ENCODE measurements at places on chromosomes 3 and 15.
A peak's percentile ranks its signal among the peaks of the same experiment; 100 is the strongest.

- no peak for DNase-seq
These were observed 30.4 kb downstream of the OXNAD1 start for GRCh38 chr3:16295298-16295890.

GRCh38 chr15:67110361-67110781, 45.0 kb downstream of the SMAD3 start:
- no peak for DNase-seq

DNA sequence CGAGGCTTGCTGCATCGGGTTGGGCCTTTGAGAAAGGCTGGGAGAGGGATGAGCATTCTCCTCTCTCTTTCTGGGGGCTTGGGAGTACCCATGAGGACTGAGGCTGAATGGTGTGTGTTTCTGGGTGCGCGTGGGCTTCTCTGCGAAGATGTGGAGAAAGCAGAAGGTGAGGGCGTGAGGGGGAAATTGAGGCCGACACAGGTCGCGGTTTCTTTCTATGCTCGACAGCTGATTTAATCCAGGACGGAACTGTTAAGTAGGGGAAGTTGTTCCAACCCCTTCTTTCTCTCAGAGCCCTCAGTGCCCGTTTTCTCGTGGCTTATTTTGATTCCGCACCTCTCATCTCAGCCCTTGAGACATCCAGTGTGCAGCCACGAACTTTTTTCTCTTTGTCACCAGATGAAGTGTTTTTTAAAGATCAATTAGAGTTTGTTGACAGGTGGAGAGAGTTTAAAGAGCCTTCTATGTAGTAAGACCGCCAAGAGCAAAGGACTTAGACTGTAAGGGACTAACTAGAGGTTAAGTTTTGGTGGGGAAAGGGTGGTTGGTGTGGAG, 711 bp downstream of the STARD9 start:
- DNase-seq = peak; percentile 10

- DNase-seq = no peak
These were observed 168.8 kb downstream of the ADAMTS9 start for GRCh38 chr3:64518950-64519349.

DNA sequence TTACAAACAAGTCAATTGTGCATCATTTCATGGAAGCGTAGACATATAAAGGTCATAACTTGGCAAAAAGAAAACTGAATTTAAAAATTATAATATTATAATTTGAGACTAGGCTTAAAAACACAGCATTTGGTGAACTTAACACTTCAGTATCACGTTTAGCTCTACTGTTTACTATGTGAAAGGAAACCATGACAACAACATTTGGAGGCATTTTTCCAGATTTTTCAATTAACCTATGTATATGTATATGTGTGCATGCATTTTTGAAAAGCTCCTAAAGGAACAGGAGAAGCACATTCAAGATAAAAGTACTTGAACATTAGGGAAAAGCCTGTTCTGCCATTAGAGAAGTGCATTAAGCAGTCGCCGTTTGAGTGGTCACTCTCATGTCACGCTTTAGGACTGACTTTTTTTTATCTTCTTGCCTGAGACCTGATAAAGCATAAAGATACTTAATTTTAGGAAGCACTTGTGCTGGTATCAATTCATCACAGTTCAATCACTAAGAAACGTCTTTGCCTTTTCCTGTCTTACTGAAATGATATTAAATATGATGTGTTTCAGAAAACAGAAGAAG, 156.0 kb downstream of the NAALADL2 start:
- DNase-seq = no peak

DNA sequence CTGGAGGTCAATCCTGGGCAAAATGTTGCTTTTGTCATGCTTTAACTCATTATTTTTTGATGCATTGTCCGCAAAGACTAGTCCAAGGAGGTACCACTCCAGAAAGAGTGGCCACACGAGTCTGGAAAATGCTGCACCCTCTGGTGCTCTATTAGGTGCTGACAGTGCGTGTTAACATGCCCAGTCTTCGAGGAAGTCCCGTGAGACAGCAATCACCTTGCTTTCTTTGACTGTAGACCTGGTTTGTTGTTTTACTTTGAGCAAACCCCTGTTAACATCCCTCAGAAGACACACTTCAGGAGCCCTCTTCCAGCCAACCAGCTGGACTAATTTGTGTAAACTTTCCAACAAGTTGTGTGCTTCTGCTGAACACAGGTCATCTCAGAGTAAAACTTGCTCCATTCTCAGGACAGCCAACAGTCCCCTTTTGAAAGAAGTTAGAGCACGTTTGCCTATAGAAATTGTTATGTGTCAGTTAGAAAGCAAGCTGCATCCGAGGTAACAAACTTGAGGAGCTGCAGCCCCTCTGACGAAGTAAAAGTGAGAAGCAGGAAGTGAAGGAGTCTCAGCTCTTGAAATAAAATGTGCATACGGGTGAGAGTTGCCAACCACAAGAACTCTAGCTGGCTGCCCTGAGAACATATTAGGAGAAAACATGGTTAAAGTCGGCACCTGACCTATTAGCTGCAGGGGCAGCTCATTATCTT, 205.0 kb downstream of the LPP start:
- no peak for DNase-seq

DNA sequence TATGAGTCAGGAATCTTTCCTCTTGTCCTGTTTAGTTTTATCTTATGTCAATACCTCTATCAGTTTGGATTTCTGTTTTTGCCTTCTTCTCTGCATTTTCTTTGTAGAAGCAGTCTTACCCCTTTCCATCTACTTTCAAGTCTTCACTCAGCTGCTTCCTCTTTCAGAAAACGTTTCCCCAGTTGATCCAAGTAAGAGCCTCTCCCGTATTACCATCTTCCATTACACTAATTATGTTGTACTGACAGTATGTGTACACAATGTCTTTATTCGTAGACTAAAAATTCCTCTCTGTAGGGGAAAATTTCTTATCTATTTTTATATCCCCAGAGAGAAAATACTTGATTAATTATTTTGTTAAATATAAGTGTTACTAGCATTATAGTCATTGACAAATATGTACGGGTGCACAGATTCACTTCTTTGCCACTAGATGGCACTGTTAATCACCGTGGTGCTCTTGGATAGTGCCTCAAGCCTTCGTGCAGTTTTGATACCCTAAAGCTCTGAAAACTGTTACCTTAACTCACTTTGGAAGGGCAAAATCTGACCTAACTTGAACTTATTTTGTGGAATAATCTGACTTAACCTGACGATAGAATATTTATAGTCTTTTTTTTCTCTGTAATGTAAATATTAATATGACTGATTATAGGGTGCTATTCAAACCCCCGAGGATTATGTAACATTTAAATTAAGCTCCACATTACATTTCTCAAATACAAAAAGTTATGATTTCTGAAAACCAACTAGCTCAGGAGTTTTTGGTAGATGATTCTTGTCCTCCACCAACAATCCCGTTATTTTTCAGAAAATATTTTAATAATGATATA, 74.2 kb upstream of the POU1F1 start:
- peak; percentile 48 for DNase-seq

DNA sequence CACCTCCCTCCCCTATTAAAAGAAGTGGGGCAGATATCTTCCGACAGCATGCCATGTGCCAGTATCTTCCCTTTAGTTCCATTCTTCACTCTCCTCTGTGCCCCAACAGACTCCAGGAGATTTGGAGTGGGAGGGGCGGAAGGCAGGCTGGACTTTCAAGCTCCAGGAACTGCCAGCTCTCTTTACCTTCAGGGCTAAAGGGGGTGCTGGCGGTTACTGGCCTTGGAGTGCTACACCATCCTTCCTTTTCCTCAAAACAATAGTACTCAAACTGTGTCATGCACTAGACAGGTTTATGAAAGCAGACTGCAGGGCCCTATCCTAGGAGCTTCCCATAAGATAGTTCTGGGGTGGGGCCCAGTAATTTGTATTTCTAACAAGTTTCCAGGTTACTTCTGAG, 6.0 kb downstream of the LINS1 start:
- no peak for DNase-seq
